ENCODE measurements at places on chromosomes 1 and 21.

- no peak for DNase-seq
Measured at GRCh38 chr21:38756746-38757145, 49.0 kb upstream of the ETS2 start.

GRCh38 chr1:3501856-3502640 is 47.6 kb downstream of the ARHGEF16 start:
- DNase-seq = peak; percentile 22

GRCh38 chr1:34057347-34058130 is 107.5 kb downstream of the CSMD2 start:
- DNase-seq = no peak

DNA sequence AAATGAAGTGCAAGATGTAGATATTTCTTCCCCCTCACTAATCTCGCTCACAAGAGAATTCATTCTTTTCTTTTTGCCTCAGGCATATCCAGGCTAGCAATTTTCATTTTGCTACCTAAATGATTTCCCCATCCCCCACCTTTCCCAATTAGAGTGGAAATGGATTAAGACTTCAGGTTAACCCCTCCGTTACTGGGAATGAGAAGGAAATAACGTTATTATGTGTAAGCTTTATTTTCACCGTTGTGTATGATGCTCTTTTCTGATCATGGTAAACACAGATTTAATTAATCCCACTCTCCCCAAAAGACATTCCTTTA is 143.9 kb downstream of the RUNX1 start:
- no peak for DNase-seq

GRCh38 chr1:23451441-23451840 is 26.9 kb upstream of the TCEA3 start:
- DNase-seq = no peak

DNA sequence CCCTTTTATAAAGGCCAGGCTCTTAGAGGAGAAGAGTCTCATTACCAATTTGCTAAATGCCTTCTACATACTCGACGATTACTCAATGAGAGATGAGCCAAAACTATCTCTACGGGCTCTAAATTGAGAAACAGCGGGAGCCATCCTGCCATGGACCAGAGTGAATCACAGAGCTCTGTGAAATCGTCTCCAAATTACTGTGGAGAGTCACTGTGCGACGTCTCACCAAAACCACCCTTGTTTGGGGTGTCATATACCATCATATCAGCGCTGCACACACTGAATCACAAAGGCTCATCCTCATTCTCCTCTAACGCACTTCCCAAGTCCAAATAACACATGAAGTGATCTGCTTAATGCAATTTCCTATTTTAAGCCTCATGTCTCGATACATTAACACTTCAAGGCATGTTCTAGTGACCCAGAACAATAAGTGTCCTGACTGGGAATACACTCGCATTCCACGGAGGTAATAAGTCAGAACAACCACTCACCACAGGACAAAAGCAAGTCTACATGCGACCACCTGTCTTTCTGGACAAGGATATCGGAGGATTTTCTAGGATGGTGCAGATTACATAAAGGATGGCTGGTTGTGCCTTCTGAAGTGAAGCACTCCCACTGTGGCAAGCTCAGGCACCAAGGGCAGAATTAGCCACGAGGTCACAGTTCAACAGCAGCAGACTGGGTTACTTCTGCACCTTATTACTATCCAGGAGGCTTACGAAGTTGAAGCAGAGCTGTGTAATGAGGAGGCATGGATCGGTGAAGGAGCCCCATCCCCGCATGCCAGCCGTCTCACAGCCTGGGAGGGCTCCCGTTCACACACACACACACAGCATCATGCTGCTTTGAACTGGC is 44.3 kb downstream of the NID1 start:
- DNase-seq = no peak

DNA sequence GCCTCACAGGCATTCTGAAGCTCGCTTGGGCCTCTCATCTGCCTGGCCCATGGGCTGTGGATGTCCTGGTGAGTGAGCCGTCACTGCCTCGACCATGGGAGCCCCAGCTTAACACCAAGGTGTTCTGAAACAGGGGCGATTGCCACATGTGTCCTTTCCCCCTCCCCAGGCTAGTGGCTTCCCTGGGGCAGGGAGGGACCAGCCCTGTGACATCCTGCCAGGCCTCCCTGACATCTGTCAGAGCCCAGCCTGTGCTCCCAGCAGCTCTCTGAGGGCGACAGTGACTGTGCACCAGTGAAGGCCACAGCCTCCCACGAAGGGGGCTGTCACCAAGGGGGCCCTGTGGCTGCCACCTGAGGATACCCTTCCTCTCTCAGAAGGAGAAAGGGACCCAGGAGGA is 35.9 kb upstream of the CCDC27 start:
- no peak for DNase-seq

DNA sequence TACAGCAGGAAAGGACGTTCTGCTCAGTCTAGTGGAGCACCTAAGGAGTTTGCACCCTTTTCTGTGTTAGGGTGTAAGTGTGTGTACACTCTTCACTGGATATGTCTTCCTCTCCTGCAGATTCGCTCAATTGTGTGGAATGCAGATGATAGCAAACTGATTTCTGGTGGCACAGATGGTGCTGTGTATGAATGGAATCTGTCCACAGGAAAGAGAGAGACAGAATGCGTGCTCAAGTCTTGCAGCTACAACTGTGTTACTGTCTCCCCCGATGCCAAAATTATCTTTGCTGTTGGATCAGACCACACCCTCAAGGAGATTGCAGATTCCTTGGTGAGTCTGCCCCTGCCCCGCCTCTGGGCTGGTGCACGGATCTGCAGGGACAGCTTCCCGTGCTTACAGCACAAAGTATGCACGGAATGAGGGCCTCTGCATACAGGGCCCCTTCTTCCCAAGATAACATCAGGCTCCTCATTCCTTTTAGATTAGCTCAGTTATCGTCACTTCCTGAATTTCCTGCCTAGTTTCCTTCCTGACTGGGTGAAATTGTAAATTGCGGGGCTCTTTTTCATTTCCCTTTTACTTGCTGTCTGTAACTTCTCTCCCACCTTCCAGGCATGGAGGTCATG is 34.6 kb downstream of the CFAP57 start:
- no peak for DNase-seq

GRCh38 chr1:54220004-54220811 is 20.2 kb downstream of the MRPL37 start:
- no peak for DNase-seq

GRCh38 chr1:196677781-196678509 is 26.1 kb downstream of the CFH start:
- no peak for DNase-seq

- DNase-seq = no peak
Measured at GRCh38 chr1:153827168-153827964, 52.2 kb downstream of the SLC27A3 start.

GRCh38 chr1:117237726-117238381 is 27.1 kb upstream of the VTCN1 start:
- DNase-seq = no peak

- no peak for DNase-seq
Measured at GRCh38 chr1:107806902-107807301, 158.1 kb downstream of the VAV3 start.

GRCh38 chr1:95095833-95096217 is 21.3 kb upstream of the TLCD4 start:
- DNase-seq = no peak

- no peak for DNase-seq
Measured at GRCh38 chr1:185291652-185292051, 25.4 kb downstream of the IVNS1ABP start.

GRCh38 chr1:28508435-28508754 is 2.6 kb downstream of the RCC1 start:
- peak; percentile 33 for DNase-seq

GRCh38 chr1:156475568-156476500 is 24.7 kb downstream of the MEF2D start:
- no peak for DNase-seq

GRCh38 chr21:40852563-40852962 is 5.6 kb upstream of the DSCAM start:
- no peak for DNase-seq

DNA sequence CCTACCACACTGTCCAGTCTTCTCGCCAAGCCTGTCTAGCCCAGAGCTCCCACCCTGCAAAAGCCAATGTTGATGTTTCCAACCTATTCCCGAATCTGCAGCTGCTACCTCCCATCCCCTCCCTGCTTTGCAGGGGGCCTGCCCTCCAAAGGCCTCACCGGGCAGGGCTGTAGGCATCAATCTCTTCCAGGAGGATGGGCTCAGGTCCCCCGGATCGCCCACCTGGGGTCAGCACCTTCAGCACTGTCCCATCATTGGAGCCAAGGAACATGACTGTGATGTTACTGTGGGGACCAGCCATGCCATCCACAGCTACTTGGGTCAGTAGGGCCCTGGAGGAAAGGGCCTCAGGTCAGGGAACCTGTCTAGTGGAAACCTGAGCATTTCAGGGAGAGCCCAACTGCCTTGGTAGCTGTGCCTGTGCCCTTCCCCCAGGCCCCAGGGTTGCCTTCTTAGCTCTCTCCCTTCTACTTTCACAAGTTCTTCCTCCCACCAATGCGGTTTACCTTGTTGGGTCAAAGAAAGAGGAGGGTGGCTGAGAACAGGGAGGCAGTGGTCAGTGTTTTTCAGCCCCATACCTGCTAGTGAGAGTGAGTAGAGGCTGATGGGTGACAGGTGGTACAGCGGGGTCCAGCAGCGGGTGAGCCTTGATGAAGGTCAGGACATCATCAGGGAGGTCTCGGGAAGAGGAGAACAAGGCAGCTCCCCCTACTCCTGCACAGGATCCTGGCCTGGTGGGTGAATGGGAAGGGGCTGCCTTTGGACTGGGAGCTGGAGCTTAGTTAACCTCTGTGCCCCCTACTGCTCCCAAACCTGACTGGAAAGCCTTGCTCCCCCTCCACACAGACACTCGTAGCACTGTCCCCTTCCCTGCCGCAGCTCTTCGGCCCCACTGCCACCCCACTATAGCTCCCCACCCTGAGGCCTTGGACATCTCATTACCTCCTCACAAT is 10.7 kb downstream of the SEMA6C start:
- no peak for DNase-seq

GRCh38 chr1:5717031-5717682 is 275.1 kb downstream of the NPHP4 start:
- no peak for DNase-seq

DNA sequence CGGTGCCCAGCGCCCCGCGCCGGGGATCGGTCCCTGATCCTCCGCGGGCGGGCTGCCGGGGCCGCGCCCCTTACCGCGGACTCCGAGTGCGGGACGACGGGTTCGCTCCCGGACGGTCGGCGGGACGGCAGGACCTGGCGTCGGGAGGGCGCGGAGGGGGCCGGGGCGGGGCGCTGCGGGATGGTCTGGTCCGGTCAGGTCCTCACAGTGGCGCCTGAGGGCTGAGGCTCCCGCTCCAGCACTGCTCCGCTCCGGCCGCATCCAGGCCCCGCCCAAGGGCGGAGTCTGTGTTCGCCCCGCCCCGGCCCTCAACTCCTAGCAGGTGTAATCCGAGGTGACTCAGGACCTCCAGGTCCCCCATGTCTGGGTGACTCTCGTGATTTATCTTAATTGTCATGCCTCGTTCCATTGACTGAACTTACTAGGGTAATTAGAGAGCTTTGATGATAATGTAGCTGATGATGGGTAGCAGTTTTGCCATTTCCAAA is at the start of gene RAB3B:
RAB3B (minus strand) TSS at position 223 of the 488 bp plus-strand sequence. CDS start 13,583 bp downstream, outside the sequence.
- DNase-seq = peak; percentile 87

- DNase-seq = no peak
Measured at GRCh38 chr1:86788300-86789206, 84.2 kb downstream of the SH3GLB1 start.

DNA sequence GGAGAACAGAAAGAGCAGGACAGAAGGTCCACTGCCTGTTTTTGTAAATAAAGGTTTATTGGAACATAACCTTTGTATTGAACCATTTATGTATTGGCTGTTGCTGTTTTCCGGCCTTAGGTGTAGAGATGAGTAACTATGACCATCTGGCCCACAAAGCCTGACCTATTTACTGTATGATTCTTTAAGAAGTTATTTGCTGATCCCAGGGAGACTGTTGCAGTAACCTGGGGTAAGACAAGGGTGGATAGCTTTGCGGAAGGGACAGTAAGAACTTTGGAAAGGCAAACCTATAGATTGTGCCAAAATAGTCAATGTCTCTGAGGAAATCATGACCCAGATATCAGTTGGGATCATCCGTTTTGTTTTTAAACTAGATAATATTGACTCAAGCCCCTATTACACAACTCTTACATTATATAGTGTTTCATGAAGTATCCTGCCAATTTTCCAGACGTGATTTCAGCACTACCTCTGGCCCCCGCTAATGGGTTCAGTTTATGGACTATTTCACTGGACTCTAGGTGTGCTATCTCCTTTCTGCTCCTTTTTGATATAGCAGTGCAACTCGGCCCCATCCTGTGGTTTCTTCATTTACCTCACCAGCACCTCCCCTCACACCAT is 20.8 kb upstream of the TLCD4 start:
- no peak for DNase-seq

GRCh38 chr1:8862528-8862927 is 16.0 kb downstream of the ENO1 start:
- DNase-seq = no peak

DNA sequence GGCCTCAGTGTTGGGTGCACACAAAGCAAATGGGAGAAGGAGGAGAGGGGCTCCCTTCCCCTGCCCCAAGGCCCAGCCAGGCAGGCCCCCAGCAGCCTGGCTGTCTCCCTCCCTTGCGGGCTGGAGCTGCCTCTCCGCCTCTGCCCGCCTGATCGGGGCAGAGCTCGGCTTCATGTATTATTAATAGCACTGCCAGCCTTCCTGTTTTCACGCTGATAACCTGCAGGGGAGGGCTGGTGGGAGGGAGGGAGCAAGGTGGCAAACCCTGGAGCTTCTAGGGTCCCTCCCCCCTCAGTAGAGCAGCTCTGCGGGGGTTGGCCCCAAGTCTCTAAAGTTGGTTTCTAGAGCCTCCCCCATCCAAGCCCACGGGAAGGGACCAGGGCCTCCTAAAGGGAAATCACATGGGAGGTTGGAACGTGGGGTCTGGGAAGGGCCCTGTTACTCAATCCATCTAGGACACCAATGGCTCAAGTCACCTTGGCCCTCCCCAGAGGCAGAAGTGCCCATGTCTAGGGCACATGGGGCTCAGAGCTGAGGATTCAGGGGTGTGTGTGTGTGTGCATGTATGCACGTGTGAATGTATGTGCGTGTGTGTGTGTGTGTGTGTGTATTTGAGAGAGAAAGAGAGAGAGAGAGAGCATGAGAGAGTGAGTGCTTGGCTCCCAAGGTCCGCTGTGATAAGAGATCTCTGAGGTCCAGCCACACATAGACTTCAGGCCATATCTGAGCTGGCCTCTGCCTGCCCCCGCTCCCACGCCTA is 21.8 kb upstream of the POU3F1 start:
- DNase-seq = no peak

GRCh38 chr1:170192546-170192945 is 46.8 kb downstream of the NTMT2 start:
- no peak for DNase-seq

GRCh38 chr1:43978551-43979260 is at the start of gene B4GALT2:
Gene B4GALT2, plus strand, starts transcription at chr1:43979210. Its CDS starts 1,951 bp downstream, at chr1:43981161.
- peak; percentile 50 for DNase-seq

All from stimulated activated CD4-positive, alpha-beta T cell treated with anti-CD3 and anti-CD28 coated beads, Interleukin-4, amount 100 ng/mL, for 1 hour (primary cell).